WERI-Rb-1 (cell line): ENCODE measurements at places on chromosomes 3 and 15.

- DNase-seq = no peak
These were observed 6.8 kb upstream of the SNX22 start for GRCh38 chr15:64144565-64145281.

GRCh38 chr3:177146646-177147045 is 50.6 kb downstream of the TBL1XR1 start:
- no peak for DNase-seq

DNA sequence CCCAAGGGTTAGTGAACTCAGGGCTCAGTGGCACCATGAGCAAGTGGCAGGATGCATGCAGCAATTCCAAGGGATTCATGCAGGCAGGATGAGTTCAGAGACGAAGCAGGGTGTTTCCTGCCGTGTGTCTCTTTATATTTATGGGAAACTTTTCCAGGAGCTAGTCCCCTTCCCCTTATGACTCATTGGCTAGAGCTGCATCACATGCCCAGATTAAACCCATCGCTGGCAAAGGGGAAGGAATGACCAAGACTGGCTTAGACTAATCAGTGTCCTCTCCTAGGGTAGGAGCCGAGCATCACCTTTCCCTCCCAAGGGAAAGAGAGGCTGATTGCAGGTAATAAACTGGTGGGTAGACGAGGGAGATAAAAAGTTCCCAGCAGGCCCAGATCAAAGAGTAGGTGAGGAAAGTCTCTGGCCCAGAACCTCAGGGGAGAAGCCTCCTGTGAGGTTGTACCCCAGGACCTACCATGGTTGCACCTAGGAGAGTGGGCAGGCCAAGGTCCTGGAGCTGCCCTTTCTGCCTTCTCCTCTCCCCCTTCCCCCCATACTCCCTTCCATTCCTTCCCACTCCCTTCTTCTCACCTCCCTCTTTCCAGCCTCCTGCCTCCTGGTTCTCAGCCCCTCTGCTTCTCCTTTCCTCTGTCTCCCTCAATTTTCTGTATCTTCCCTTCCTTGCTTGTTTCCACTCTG is 67.8 kb upstream of the ITGA11 start:
- no peak for DNase-seq

- no peak for DNase-seq
These were observed 146.3 kb downstream of the THRB start for GRCh38 chr3:24348348-24348747.

- no peak for DNase-seq
These were observed 800.3 kb downstream of the TUSC7 start for GRCh38 chr3:117509858-117510257.

- DNase-seq = no peak
These were observed 100.8 kb downstream of the FOXP1 start for GRCh38 chr3:71482771-71483170.

GRCh38 chr3:74287557-74287956 is 326.9 kb downstream of the CNTN3 start:
- no peak for DNase-seq

- no peak for DNase-seq
These were observed 18.1 kb downstream of the GBE1 start for GRCh38 chr3:81743096-81744025.

GRCh38 chr3:131708241-131708640 is 205.5 kb upstream of the MRPL3 start:
- DNase-seq = no peak

- no peak for DNase-seq
These were observed 67.0 kb downstream of the CSNK1G1 start for GRCh38 chr15:64288999-64289398.

- DNase-seq = no peak
These were observed 263.0 kb downstream of the TLE3 start for GRCh38 chr15:69834761-69835160.

- no peak for DNase-seq
These were observed 737.7 kb upstream of the ALCAM start for GRCh38 chr3:104629038-104629437.

GRCh38 chr3:161372321-161373260 is 1.3 kb upstream of the SPTSSB start:
- DNase-seq = peak; percentile 17

GRCh38 chr3:13040361-13041074 is 32.7 kb downstream of the IQSEC1 start:
- peak; percentile 82 for DNase-seq

DNA sequence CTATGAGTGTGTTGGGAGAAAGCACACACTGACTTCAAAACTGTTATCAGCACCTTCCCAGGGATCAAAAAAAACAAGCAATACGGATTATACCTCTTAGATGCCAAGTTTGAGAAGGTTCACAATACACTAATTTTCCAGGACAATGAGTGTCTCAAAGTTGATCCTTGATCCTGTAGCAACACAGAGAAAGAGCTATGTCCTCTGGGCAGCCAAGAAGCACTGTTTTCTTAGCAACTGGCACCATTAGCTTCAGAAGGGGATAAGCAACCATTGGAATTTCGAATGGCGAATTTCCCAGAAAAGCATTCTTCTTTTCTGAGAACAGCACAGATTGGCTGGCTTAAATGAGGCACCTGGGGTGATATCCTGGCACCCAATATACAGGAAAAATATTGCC is 270.3 kb upstream of the RORA start:
- DNase-seq = no peak

DNA sequence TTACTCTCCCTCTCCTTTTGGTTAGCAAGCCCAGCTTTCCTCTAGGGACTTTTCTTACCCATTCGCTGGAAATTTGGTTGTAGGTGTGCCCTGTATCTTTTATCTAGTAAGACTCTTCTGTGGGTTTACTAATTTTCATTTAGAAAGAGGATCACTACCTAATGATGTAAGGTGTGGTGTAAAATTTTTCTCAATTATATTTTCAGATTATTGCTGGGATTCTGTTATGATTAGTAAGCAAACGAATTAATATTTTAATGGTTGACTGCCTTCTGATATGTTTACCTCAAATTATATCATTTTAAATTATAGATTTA is 28.5 kb downstream of the PLCL2 start:
- no peak for DNase-seq

DNA sequence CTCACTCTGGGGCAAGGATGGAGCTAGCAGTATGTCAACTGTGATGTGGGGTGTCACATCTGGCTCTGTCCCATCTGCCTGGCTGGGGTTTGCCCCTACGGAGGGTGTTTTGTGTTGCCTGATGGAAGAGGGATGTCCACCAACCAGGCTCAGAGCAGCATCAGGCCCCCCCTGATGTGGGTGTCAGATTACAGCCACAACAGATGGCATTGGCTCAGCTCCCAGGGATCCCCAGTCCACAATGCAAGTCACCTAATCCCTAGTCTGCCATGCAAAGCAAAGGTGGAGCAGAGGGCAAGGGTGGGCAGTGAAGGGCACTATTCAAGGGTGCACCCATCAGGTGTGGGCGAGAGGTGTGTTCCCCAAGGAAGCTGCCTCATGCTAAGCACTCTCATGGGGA is 48.9 kb upstream of the AMOTL2 start:
- DNase-seq = peak; percentile 87

GRCh38 chr3:114132500-114132899 is 46.4 kb downstream of the DRD3 start:
- DNase-seq = no peak

DNA sequence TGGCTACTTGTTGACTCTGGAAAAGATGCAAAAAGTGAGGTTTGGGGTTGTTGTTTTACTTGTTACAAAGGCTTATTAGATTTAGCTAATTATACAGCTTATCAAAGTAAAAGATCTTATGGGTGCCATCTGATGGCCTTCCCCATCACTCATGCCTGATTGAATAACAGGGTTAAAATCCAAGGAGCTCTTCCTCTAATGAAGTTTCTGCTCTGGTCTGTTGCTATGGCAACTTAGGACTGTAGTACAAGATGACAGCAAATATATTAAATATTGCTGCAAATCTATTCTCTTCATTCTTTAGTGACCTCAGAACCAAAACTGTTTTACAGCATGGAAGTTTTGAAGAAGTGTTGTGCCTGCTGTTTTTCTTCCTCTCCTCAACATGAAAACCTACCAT is 45.6 kb upstream of the SRGAP3 start:
- no peak for DNase-seq

- DNase-seq = no peak
These were observed 36.7 kb downstream of the XYLB start for GRCh38 chr3:38383156-38383875.

DNA sequence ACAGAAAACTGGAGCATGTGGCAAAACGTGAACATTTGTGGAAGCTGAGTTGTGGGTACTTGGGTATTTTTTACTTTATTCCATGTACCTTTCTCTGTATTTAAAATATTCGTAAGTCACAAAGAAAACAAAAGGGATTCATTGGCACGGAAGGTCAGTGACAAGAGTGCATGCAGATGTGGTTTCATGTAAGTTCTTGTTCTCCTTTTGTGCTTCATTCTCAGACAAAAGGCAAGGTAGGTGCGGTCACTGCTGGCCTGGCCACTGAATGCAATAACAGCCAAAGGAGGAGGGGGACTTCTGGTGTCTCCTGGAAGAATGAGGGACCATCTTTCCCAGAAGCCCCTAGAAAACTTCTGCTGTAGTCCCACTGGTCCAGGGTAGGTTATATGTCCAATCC is 200.0 kb upstream of the TOPAZ1 start:
- no peak for DNase-seq

GRCh38 chr3:152650177-152650576 is 184.8 kb upstream of the P2RY1 start:
- DNase-seq = no peak

- DNase-seq = no peak
These were observed 12.3 kb upstream of the INO80 start for GRCh38 chr15:41128174-41128902.

DNA sequence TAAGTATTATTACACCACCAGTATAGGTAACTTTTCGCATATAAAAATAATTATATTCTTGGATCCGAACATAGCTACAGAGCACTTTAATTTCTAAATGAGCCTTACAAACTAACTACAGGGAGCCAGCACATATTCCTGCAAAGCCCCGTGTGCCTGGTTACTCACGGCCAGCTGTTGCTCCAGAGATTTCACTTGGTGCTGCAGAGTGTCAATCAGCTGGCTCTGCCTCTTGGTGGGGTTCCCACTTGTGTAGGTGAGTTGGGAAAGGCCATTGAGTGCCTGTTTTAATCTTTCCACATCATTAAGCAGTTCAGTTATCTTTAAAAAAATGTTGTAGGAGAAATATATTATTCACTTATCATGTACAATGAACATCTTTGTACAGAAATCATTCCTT is 98.9 kb downstream of the UACA start:
- no peak for DNase-seq

DNA sequence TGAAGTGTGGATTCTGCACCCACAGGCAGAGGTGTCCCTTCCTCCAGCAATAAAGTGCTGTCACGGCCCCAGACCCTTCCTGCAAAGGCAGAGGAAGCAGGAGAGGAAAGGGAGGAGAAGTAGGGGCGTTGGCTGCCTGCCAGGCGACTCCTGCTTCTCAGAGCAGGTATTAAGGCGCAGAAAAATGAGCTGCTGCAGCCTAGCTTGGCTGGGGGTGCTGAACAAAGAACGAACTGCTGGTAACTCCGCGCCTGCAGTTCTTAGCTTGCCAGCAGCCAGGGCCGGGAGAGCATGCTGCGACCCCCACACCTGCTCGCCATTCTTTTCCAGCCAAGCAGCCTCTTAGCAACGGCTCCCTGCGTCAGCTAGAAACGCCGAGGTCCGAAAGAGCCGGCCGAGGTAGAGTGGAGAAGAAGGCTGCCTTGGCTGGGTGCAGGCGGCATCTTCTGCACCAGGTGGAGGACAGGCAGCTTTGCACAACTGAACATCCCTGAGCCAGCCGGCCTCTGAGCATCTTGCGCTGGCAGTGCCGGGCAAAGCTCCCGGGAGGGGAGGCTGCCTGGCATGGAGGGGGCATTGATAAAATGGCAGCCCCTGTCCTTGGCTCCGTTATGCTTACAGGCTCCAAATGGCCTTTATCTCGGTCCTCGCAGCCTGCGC is 296.0 kb downstream of the MEX3B start:
- no peak for DNase-seq

- no peak for DNase-seq
These were observed 96.2 kb downstream of the VGLL4 start for GRCh38 chr3:11547498-11547897.

DNA sequence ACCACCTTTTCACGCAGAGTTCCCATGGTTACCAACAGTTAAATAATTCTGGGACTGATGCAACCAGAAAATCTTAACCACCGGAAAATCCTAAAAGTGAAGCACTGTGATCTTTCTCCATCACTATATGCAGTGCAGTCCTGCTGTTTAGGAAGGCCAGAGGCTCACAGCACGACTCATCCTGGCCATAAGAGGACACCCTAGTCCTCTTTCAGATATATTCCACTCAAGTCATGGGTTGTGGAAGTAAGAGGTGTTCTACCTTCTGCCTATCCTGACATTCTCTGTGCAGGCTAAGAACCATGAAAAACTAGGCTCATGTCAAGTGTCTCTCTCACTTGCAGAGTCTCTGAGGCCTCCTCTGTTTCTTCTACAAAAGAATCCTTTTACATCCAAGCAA is 67.2 kb downstream of the DHX30 start:
- no peak for DNase-seq

DNA sequence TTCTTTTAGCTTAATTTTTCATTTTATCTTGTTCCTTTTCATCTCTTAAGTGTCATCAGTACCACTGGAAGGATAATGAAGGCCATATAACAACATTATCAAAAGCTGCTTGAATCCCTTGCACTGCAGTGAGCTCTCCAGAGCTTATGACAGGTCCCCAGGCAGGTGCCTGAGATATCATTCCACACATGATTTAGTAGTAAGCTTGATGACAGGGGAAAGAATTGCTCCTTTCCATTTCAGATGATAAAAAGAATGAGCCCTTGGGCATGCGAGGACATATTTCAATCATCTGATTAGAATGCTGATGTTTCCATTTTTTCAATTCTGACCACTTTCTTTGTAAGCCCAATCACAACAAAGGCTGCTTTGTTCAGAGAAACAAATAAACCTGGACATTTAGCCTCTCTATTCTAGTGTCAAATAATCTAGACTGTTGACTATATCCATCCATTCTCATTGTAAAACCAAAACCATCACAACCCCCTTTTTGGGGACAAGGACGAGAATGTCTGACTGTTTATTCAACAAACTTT is 567.8 kb downstream of the IGSF11 start:
- no peak for DNase-seq

DNA sequence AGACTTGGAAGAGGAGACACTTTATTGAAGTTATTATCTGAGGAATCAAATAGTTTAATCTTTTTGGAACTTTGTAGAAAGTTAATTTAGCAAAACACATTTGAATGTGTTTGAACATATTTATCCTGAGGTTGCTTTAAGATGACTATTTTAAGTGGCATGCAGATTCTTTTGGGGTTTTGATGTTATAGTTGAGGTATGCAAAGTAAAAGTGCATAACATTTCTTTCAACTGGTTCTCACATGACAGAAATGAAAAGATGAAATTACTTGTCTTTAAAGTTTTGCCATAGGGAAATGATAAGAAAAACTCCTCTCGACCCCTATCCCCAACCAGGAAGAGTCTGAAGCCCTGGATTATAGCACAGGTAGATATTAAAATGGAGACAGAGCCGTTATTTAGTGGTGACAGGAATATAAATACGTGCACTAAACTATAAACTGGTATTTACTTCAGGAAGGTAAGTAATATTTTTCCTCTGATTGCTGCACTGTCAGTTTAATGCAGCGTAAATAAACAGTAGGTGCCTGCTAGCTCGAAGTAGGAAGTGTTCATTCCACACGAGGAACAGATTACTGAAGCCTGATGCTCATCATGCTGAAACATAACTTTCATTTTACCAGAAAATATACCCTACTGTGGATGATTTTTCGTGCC is 15.1 kb upstream of the SATB1 start:
- no peak for DNase-seq
